ENCODE measurements at places on chromosomes 7 and 10. TPM values are rescaled to one million over a fixed set of nuclear protein-coding genes. Genes with fewer than 3 reads are reported as not detected.

DNA sequence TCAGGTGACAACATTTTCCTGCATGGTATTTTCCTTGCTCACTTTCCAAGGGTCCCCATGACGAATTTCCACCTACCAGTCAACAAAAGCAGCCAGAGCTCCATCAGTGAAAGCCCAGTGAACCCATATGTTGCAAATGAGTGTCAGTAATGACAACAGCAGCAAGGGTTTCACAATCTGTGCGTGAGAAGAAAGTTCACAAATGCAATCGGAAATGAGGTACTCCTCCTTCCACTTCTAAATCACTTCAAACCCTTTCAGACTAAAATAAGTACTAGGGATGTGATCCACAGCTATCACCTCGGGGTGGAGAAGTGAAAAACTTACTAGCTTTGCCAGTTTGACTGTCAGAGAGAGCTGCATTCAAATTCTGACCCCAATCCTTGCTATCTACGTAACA lies 55.6 kb upstream of the BET1 start:
- DNase-seq: no peak
- H3K4me3 ChIP-seq: no peak overlapping the region
- no peaks in the 10 kb centered on the region for H3K4me1 ChIP-seq
- H3K36me3 ChIP-seq: no peaks in the 10 kb centered on the region
- H3K27me3 ChIP-seq: peaks cover 6% of the 10 kb centered on the region

DNA sequence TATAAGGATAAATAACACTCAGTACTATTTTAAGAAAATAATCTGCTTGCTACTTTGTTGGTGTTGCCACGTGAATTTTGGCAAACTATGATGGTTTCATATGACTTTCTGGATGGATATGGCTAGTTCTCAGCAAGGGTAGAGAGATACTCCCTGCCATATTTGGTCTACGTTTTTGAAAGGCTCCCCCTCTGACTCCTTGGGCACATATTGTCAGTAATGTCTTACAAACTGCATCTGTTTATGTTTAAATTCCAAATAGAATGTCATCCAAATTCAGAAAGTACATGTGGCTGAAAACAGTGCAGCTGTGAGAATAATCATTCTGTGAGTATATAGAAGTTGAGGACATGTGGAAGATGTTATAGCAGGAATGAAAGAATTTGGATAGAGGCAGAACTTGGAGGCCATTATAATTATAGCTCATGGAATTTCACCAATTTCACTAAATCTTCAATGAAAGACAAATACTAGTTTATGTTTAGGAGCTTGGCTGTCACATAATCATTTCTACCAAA lies 107.8 kb downstream of the SRI start:
- no peaks in the 10 kb centered on the region for H3K36me3 ChIP-seq
- DNase-seq: no peak
- no peak overlapping the region for H3K4me3 ChIP-seq
- H3K27me3 ChIP-seq: no peaks in the 10 kb centered on the region
- H3K27ac ChIP-seq: no peak overlapping the region
- H3K4me1 ChIP-seq: no peaks in the 10 kb centered on the region

GRCh38 chr7:150412518-150413488 lies 33.7 kb downstream of the ZNF775 start:
- H3K4me1 ChIP-seq: peaks cover 7% of the 10 kb centered on the region
- no peaks in the 10 kb centered on the region for H3K27me3 ChIP-seq
- DNase-seq: no peak
- H3K4me3 ChIP-seq: no peak overlapping the region

DNA sequence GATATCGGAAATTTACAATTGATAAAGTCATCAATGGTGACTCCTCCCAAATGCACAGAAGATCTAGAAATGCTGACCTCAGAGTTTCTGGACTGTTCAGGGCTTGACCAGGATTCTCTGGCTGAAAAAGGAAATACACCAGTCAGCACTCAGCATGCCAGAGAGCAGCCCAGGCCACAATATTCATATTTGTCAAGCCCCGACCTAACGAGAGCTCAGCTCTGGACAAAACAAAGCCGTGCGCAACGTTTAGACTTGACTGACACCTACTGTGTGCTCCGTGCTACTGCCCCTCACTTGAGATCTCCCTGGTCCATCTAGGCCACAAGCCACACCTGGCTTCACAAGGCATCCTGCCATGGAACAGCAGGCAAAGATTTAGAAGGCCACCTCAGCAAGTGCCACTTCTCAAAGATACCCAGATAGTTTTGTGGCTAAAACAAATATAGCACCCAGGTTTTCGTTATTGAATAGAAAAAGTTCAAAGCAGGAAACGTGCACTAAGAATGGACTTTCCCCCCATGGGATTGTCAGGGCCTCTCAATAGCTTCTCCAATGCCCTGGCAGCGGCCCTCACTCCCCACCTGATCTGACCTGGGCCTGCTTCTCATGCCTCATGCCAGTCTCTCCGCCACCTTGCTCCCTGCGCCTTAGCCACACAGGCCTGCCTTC lies 218.3 kb downstream of the FAM107B start:
- no peak for DNase-seq
- H3K4me1 ChIP-seq: peaks cover 78% of the 10 kb centered on the region
- no peak overlapping the region for H3K4me3 ChIP-seq
- H3K36me3 ChIP-seq: no peaks in the 10 kb centered on the region
- no peaks in the 10 kb centered on the region for H3K27me3 ChIP-seq
- peak overlapping the region; percentile 90 for H3K27ac ChIP-seq

- H3K4me1 ChIP-seq: no peaks in the 10 kb centered on the region
- H3K27me3 ChIP-seq: no peaks in the 10 kb centered on the region
- no peak for DNase-seq
- H3K36me3 ChIP-seq: no peaks in the 10 kb centered on the region
- no peak overlapping the region for H3K27ac ChIP-seq
Observed at GRCh38 chr10:49361735-49362568, 33.9 kb downstream of the DRGX start.

DNA sequence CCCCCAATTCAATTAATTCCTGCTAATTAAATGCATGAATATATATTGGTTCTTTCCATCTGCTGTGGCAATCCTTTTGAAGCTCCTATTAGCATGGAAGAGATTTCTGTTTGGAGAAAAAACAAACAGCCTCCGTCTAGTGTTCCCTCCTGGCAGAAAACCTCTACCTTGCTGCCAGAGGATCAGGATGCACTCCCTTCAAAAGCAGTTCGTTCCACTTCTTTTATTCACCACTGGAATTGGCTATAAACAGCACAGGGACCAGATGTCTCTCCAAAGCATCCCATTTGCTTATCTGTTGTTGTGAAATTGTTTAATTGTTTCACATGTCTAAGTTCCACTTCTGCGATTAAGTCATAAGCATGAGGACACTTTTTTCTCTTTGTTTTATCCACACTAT lies 77.8 kb upstream of the PTN start:
- H3K27me3 ChIP-seq: no peaks in the 10 kb centered on the region
- no peak for DNase-seq
- H3K4me3 ChIP-seq: no peak overlapping the region
- no peaks in the 10 kb centered on the region for H3K4me1 ChIP-seq

GRCh38 chr10:92913973-92914372 lies 65.7 kb downstream of the EXOC6 start:
- H3K4me1 ChIP-seq: no peaks in the 10 kb centered on the region
- H3K36me3 ChIP-seq: no peaks in the 10 kb centered on the region
- no peak overlapping the region for H3K27ac ChIP-seq
- no peak for DNase-seq
- H3K27me3 ChIP-seq: no peaks in the 10 kb centered on the region

- H3K27me3 ChIP-seq: peaks cover 12% of the 10 kb centered on the region
- no peaks in the 10 kb centered on the region for H3K4me1 ChIP-seq
- H3K36me3 ChIP-seq: no peaks in the 10 kb centered on the region
Observed at GRCh38 chr10:130224228-130224627, 88.0 kb downstream of the GLRX3 start.

- H3K4me3 ChIP-seq: no peak overlapping the region
- no peak for DNase-seq
- H3K36me3 ChIP-seq: no peaks in the 10 kb centered on the region
- H3K4me1 ChIP-seq: no peaks in the 10 kb centered on the region
- no peak overlapping the region for H3K27ac ChIP-seq
Observed at GRCh38 chr7:79781716-79782115, 328.2 kb upstream of the MAGI2 start.

DNA sequence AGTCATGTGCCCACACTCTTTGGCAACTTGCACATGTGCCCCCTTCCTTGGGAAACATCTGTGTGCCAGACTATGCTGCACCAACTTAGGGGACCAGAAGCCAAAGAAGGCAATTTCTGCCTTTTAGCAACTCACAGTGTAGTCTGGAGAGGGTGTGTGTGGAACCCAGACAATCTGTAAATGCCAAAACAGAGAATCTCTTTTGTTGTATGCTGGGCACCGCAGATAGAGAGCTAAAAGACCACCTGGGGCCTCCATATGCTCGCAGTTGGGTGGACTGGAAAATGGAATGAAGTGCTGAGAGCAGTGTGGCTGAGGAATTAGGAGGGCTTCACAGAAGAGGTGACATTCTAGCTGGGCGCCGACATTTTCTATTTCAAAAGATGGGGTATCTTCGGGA lies 26.4 kb downstream of the UBTD1 start:
- H3K4me1 ChIP-seq: peaks cover 5% of the 10 kb centered on the region
- no peak for DNase-seq
- no peaks in the 10 kb centered on the region for H3K27me3 ChIP-seq
- H3K36me3 ChIP-seq: no peaks in the 10 kb centered on the region
- H3K27ac ChIP-seq: no peak overlapping the region

DNA sequence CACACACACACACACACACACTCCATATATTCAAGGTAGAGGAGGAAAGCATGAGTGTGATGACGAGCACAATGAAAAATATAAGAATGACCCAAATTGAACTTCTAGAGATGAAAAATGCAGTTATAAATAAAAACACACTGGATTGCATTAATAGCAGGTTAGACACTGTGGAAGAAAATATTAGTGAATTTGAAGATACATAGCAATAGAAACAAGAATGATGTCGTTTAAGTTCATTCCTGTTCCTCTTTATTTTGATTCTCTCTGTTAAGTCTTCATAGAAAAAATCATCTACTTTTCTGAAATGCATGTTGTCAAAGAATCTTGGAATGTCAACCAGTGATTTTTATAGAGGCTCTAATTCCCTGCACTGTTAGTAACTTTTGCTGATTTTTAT lies 78.4 kb downstream of the BTAF1 start:
- no peaks in the 10 kb centered on the region for H3K27me3 ChIP-seq
- no peak for DNase-seq
- no peak overlapping the region for H3K27ac ChIP-seq
- H3K4me3 ChIP-seq: no peak overlapping the region

DNA sequence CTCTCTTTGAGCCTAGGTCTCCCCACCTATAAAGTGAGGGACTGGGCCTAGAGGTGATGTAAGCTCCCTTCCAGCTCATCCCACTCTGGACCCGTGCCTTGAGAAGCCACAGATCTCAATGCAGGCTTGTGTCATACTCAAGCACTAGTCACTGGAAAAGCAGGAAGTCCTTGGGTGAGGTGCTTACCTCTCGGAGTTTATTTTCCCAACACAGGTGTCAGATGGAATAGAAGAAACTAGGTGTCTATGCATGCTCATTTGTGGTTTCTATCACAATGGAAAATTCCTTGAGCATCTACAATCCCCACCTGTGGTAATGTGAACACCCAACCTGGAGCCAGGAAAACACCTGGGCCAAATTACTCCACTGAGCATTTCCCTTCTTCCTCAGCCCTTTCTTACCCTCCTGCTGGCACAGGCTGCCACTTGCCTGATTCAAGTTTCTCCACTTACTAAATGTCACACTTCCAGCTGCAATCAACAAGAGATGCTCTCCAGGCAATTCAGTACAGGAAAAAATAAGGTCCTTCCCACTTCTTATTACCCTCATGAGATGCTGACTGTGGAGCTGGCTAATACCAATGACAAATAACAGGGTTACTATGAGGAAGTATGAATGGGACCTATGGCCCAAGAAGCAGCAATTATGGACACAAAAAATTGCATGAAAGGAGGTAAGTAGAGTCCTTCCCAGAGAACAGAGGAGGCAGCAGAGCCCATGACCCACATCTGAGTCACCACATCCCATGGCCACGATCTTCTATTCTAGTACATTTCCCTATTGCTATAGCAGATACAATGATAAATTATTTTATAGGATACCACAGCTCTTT lies 13.1 kb downstream of the LSM5 start:
- no peak overlapping the region for H3K4me3 ChIP-seq
- H3K4me1 ChIP-seq: no peaks in the 10 kb centered on the region
- no peaks in the 10 kb centered on the region for H3K27me3 ChIP-seq

DNA sequence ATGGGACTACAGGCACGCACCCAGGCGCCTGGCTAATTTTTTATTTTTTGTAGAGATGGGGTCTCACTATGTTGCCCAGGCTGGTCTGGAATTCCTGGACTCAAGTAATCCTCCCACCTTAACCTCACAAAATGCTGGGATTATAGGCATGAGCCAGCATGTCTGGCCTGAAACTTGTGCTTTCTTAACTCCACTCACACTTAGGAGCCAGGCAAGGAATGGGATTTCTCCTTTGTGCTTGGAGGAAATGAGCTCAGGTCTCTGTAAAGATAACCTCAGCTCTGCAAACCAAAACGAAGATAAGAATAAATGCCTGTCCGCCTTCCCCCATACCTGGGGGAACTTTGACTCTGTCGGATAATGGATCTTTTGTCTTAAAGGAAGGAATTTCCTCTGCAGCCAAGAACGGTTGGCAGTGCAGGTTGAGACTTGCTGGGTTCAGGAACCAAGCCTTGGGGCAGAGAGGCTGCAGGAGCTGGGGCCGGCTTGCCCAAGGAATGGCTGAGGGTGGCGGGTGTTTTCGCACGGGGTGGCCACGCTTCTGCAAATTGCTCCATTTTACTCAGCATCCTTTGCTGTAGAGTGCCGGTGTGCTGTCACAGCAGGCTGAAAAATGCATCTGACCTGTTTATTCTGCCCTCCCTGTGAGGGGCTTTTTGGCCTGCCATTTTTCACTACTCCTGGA lies 174.2 kb downstream of the KIAA1217 start:
- H3K27ac ChIP-seq: peak overlapping the region; percentile 84
- no peaks in the 10 kb centered on the region for H3K27me3 ChIP-seq
- DNase-seq: peak; percentile 66
- H3K4me3 ChIP-seq: no peak overlapping the region
- H3K36me3 ChIP-seq: no peaks in the 10 kb centered on the region
- peaks cover 11% of the 10 kb centered on the region for H3K4me1 ChIP-seq

- no peak overlapping the region for H3K4me3 ChIP-seq
- H3K27me3 ChIP-seq: no peaks in the 10 kb centered on the region
- peak; percentile 37 for DNase-seq
- no peaks in the 10 kb centered on the region for H3K36me3 ChIP-seq
- H3K4me1 ChIP-seq: peaks cover 47% of the 10 kb centered on the region
- H3K27ac ChIP-seq: peak overlapping the region; percentile 51
Observed at GRCh38 chr10:114685456-114685855, 27.4 kb upstream of the ABLIM1 start.

DNA sequence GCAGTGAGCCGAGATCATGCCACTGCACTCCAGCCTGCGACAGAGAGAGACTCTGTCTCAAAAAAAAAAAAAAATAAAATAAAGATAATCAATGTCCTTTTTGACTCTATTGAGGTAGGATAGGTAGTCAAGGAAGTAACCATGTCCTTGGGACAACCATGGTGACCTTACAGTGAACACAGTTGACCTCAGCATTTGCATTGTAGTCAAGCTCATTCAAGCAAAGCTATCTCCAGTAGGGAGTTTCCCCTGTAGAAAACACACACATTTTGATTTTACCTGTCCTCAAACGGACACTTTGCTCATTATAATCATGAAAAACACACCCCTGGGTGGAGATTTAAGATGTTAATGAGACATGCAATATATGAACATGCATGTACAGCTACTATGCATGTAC lies 171.7 kb downstream of the KIF20B start:
- no peak overlapping the region for H3K4me3 ChIP-seq
- no peaks in the 10 kb centered on the region for H3K27me3 ChIP-seq
- H3K4me1 ChIP-seq: no peaks in the 10 kb centered on the region
- H3K27ac ChIP-seq: no peak overlapping the region
- DNase-seq: no peak

Gene STRIP2
- total RNA-seq: 2.0 TPM

Gene INHBA
- 3.5 TPM for total RNA-seq

Gene NRP1
- 41.4 TPM for total RNA-seq
